Amniotic stem cell (primary cell): ENCODE measurements at places on chromosomes 2 and 18.

- no peak for DNase-seq
Measured at GRCh38 chr2:177633111-177633510, 240.5 kb downstream of the AGPS start.

DNA sequence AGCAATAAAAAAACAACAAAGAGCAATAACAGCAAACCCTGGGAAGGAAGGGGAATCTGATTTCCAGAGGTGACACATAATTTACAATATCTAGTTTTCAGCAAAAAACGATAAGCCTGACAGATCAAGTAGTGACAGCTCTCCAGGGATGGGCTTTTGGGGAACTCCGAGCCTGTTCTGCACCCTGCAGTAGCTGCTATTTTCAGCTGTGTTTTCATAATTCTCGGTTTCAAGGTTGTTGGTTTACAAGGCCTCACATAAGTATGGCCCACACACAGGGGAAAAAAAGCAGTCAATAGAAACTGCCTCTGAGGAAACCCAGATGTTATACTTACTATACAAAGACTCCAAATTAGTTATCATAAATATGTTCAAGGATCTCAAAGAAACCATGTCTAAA, 67.7 kb upstream of the CTLA4 start:
- no peak for DNase-seq

DNA sequence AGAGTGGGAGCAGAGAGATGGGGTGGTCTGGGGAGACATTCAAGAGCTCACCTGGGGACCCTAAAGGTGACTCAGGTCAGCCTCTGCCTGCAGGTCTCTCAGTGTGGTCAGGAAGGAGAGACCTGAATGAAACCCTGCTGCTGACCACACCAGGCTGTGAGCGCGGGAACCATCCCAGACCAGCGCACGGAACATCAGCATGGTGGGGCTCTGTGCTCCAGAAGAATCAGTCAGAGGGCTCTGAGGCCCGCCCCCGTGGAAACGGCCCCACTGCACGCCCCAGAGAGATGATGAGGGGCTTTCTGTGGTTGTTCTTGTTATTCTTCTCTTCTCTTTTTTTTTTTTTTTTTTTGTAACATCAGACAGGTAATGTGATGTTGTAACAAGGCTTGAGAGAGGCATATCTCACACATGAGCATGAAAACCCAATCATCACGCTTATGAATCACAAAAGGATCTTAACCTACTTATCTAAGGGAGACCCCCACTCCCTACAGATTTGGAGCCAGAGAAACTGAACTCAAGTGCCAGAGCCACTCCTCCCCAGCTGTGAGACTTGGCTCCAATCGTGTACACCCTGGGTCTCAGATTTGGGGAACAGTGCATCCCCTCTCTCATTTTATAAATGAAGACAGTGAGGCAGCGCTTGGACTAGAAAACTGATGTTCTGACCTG, 302.2 kb downstream of the EIPR1 start:
- DNase-seq: no peak

GRCh38 chr2:179434357-179434756, 169.7 kb upstream of the SESTD1 start:
- DNase-seq: no peak

- DNase-seq: no peak
Measured at GRCh38 chr2:47799031-47799609, 16.2 kb downstream of the MSH6 start.

DNA sequence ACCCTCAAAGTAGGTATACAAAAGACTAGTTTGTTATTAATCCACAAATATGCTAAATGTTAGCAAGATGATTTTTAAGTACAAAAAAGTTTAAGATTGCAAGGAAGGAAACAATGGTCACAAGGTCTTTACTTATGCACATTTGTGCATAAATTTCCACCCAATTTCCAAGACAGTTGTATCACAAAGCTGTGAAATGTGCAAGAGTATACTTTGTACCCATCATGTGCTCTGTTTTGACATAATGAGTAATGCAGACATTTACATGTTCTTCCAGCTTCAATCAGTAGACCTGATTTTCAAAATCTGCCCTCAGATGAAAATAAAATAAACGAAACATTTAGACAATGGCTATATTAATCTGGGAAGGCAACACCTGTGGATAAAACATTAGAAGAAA, 27.0 kb downstream of the SLC5A7 start:
- no peak for DNase-seq

DNA sequence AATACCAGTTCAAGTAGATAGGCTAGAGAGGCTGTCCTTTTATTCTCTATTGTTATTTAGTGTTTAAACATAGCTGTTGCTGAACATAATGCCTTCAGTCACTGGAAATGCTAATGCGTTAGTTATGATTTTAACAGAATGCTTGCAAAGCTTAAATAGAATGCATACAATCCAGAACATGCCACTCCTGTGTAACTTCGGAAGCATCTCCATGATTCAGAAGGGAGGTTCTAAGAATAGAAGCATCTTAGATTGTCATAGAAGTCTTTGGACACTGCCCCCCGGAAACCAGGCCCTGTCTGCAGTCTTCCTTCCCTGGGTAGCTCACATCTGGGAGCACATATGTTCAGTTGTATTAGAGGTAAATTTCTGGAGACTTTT, 73.2 kb downstream of the ZNF532 start:
- no peak for DNase-seq

GRCh38 chr2:41726364-41726763, 321.5 kb upstream of the PKDCC start:
- no peak for DNase-seq

- no peak for DNase-seq
Measured at GRCh38 chr2:72638600-72639211, 187.1 kb downstream of the EXOC6B start.

DNA sequence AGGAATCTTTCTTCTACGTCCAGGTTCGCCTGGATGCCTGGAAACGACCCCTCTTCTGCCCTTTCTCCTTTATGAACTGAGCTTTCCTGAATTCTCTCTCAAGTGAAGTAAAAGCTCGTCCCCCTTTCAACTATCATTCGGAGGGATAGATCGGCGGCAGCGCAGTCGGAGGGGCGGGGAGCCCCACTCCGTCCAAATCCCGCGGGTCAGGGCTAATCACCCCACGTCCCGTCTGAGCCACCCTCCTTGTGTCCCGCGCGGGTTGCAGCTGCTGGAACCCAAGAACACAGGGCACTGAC, 367 bp downstream of the FBXO48 start:
- no peak for DNase-seq

- no peak for DNase-seq
Measured at GRCh38 chr2:8679827-8680731, 1.8 kb upstream of the ID2 start.

DNA sequence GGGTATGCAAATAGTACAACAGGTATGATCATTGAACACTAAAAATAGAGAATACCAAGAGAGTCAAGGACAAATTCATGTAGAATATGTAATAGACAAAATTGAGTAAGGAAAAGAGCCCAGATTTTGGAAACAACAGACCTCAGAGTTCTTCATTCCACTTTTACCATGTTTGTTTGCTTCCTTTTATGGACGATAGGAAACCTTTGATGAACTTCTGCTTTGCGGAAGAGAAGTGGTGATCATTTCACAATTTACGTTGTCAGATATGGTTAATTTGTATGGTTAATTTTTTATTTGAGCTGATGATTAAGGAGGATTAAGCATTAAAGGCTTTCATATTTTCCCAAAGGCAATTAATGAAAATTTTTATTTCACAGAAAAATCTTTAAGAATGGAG, 16.3 kb downstream of the MARCHF7 start:
- DNase-seq: no peak

GRCh38 chr2:28956415-28956826, 24.7 kb upstream of the TOGARAM2 start:
- DNase-seq: no peak

DNA sequence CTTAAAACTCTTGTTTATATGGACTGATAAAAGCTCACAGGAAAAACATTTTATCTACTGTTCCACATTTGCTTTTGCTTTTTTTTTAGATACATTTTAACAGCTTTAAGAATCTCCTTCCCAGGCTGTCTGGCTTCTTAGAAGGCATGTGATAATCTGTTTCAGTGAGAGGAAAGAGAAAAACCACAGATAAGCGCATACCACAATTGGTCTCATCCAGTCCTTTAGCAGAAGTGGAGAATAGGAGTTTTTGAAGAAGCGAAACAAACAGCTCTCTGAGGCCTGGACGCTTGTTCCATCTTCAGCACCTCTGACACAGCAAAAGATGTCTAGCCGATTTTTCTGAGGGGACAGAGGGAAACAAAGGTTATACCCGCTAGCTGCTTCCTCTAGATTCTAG, 37.6 kb downstream of the RMC1 start:
- no peak for DNase-seq

DNA sequence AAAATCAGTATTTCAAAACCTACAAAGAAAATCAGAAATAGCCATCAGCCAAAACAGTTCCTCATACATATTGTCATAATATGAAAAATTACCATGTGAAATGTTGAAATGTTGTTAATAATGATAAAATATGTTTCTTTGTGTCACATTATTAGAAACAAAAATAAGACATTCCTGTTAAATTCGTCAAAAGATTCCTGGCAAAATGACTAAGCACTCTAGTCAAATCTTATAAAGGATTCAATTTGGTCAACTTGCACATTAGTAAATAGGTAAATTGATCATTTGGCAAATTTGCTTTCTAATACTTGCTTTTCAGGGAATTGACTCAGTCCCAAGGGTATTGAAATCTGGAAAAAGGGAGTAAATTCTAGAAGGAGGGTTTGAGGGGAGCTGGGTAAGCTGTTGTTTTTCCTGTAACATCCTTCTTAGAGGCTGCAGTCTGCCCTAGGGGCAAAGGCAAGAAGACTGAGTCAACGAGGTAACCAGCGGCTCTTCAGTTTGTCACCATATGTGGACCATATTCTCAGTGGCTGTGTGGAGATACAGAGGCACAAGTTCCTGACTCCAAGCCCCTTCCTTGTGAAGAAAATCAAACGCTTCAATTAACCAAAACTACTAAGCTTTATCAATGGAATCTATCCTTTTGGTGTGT, 482.3 kb downstream of the TNS1 start:
- peak; percentile 4 for DNase-seq

DNA sequence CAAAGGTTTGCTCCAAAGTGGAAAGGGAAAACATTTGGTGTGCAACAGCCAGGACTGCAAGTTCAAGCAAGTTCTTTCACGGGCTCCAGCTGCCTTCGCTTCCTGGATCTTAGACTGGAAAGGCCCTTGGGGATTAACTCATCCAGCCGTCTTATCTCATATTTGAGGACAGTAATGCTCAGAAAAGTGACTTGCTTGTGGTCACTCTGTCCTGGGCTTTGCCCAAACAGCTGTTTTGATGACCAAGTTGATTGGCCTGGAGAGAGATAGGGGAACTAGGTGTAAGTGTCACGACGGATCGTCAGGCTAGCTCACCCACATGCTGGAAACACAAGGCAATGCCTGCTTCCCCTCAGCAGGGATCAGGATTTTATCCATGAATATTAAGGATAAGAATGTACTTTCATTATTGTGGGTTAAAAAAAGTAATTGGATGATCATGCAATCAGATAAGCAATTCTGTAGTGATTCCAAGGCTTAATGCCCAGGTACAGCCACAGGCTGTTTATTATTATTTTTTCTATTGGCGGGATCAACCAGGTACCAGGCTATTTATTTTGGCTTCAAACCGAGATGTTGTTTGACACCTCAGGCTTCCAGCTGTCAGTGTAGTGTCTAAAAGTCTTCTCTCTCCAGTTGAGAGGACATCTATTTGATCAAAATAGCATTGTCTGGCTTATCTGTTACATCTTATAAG, 162.5 kb upstream of the EPAS1 start:
- no peak for DNase-seq

DNA sequence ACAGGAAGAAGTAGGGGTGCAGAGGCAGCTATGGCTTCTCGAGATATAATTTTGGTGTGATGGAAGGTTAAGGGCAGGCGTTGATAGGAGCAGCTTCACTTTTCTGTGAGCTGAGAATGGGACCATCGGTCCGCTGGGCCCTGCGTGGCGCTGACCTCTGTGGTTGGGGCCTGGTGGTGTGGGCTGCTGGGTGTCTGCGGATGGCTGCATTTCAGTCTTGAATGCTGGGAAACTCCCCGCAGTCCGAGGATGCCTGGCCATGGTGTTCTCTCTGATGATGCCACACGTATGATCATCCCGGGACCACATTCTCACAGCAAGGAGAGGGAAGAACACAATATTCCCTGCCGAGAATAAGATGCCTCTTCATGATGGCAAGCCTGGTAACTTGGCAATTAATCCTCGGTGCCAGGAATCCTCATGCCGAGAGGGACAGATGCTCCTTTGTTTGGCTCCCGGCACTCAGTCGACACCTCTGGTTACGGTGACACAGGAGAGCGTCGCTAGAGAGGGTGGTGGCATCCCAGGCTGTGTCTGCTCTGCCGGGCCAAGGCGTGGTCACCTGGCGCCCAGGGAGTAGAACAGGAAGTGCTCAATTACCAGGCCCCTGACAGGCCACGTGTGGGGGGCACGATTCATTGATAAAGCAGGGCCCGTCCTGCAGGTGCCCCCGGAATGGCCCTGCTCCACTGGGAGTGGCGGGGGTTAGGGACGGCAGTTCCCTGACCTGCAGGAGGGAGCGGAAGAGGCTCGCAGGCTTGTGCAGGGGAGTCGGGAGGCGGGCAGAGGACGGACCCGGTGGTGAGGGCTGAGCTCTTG, 119.4 kb upstream of the CTDP1 start:
- no peak for DNase-seq

GRCh38 chr18:56565551-56566345, 72.6 kb downstream of the TXNL1 start:
- no peak for DNase-seq

DNA sequence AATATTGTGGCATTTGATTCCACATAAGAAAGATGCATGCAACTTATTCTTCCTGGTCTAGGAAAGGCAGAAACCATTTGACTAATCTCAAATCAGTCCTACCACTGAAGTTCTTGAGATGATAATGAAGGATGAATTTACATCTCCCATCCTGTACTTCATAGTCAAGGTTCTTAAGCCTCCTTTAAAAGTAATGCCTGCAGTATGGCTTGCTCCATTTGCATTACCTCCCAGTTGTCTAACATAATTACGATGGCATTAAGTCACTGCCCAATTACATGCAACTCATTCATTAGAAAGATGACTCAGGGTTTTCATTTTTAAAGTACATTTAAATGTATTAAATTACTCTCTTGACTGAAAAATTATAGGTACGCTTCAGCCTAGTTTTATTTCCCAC, 32.2 kb downstream of the THADA start:
- DNase-seq: no peak

- peak; percentile 59 for DNase-seq
Measured at GRCh38 chr2:84959095-84959565, 11.8 kb upstream of the KCMF1 start.
